Suppressor macrophage treated with lipopolysaccharide for 4 hours (primary cell): ENCODE measurements at places on chromosomes 7 and 10.

- DNase-seq: no peak
Observed at GRCh38 chr7:106035568-106035967, 72.5 kb downstream of the CDHR3 start.

DNA sequence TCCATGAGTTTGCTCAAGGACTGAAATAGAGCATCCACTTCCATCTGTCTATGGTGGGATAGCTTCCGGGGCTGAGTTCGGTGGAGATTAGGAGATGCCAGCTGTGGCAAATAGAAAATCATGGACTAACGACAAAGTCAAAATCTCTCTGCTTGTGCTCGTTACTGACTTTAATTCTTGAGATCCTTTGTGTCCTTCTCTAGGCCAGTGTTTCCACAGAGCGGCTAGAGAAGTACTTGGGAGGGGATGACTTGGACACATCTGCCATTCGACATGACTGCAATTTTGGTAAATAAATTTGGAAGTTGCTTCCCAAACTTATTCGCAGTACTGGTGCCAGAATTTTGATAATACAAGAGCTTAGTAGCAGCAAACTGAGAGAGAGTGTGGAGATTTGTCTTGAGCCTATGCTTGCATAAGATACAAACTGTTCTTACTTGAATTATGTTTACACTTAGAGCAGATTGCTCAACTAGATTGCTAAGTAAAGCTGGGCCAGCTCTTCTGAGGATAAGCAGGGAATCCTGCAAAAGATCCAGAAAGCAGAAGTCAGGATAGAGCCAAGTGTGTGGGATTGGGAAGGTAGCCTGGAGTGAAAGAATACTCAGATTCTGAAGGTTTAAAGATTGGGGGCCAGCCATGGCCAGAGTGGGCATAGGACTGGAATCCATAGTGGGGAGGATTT, 27.6 kb downstream of the ABCC2 start:
- DNase-seq: no peak

GRCh38 chr10:132882069-132882951, 60.1 kb downstream of the CFAP46 start:
- DNase-seq: no peak

DNA sequence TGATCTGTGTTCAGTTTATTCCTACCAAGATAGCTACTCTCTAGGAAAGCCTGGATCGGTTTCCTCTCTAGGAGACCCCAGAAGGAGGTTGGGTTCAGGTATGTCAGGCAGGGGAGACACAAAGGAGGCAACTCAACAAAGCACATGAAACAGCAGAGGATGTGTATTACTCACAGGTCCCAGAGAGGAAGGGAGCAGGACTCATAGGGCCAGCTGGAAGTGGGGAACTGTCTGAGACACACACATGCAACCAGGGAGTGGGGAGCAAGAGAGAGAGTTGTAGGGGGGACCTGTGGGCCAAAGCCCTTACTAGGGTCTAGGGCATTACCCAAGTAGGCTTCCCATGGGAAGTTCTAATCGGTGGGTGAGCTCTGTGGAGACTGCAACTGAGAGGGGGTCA, 10.2 kb upstream of the NRP1 start:
- no peak for DNase-seq

DNA sequence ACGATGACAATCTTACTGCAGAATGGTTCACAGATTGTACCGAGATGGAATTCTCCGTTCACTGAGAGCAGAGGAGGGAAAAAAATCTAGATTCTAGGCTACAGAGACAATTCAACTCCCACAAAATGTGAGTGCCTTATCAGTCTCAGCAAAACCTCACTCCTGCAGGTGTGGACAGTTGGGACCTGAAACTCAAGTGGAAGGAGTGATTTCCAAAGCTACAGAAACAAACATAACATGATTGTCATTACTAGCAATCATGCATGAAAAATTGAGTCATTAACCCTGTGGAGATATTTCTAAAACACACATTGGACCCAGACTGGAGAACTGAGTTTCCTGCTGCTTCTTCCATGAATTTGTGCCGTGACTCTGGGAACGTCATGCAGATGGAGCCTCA, 70.3 kb downstream of the CALML3 start:
- no peak for DNase-seq

- DNase-seq: no peak
Observed at GRCh38 chr10:108362961-108363360, 1198.5 kb upstream of the SORCS1 start.

DNA sequence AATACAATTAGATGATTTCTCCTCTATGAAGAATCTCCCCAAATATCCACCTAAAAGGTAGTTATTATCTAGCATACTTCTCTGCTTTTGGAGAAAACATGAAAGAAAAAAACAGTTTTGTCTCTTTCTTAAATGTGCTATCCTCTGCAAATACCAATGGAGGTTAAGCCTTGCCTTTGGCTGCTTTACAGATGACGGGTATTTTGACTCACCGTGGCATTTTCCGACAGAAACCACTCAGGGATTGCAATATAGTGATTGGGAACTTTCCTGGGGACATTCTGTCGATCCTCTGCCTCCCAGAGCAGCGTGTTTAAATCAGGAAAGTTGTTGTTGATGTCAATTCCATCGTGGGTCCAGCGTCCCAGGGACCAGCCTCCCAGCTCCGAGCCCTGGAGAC, 100.6 kb downstream of the GPR26 start:
- DNase-seq: no peak

DNA sequence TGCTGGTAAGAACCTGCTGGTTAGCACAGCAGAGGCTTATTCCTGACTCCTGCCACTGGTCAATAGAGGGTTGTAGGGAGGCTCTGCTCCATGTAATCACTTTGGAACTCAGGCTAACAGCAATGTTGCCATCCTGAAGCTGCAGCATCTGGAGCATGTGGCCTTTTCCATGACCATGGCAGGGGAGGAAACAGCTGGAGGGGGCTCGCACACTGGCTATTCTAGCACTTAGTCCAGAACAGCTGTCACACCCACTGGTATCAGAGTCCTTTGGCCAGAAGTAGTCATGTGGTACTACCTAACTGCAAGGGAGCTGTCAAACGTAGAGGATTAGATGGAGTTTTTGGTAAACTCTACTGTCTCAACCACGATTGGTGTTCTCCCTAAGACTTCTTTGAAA, 450.0 kb downstream of the RPS24 start:
- no peak for DNase-seq

- DNase-seq: no peak
Observed at GRCh38 chr10:123888751-123889150, 2.9 kb downstream of the CPXM2 start.

DNA sequence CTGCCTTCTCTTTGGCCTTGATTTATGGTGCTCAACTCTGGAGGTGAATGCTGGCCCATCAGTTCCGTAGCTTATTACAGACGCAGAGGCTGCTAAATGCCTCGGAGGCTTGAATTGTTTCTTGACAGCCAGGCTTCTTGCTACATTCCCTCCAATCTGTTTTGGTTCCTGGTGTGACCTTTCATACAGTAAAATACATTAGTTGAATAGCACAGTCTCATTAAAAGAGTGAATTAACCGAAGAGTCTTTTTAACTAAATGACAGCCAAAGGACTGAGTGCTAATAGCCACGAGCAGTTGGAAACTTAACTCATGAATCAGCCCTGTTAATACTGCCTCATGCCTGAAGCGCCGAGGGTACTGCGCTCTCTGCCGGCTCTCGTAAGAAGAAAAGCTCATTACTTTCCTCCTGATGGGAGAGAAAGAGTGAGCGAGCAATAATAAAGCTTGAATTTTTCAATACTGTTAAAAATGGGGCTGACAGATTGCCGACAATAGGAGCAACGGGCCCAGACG, 236.4 kb upstream of the GPR26 start:
- no peak for DNase-seq

- no peak for DNase-seq
Observed at GRCh38 chr10:128563387-128563786, 437.2 kb upstream of the MKI67 start.

- no peak for DNase-seq
Observed at GRCh38 chr10:82331716-82332115, 456.7 kb downstream of the NRG3 start.

- DNase-seq: no peak
Observed at GRCh38 chr10:120929166-120929565, 78.0 kb downstream of the WDR11 start.

DNA sequence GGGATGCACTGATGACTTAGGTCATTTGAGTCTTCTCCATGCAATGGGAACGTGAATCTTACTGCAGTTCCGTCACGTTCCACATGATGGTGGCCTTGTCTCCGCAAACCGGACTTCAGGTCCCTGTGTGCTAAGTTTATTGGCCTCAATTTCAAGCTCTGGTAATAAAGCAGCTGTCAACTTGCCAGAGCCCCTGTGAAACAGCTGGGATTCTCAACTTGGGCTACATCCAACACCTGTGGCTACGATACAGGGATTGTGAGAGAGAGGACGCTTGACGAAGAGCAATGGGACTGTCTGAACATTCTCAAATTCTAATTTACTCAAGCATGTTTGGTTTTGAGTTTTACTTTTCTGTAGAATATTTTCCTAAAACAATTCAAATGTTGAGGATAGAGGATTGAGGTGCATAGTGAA, 174.2 kb downstream of the PTN start:
- DNase-seq: no peak

DNA sequence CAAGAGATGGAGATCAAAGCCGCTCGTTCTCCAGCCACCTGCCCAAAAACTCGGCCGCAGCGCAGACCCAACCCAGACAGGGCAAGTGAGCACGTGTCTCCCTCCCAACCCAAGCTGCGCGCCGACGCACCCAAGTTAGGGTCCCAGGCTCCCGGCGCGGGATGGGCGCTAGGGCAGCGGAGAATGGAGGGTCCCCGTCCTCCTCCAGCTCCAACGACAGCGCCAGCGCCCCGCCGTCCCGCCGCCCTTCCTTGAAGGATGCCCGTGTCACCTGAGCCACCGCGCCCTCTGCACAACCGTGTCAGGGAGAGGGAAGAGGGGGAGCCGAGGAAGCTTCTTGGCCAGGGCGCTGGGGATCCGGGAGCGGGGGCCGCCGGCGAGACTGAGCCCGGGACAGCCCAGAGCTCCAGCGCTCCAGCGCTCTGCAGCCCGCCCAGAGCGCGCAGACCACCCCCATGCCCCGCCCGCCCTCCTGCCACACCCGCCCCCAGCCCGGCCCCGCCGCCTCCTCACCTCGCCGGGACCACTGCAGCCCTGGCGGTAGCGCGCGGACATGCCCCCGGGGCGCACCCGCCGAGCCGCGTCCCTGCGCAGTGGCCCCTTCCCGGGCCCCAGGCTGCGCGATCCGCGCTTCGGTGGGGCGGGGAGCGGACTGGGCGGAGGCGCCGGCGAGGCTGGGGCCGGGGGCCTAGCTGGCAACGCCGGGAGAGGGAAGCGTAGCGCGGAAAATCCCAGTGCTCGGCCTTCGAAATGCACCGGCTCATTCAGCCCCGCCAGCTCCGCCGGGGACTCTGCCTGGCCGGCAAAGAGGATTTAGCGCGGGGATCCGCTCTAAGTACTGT, at the start of gene SLC16A12:
Gene SLC16A12, minus strand, starts transcription at position 424 of the 842 bp plus-strand sequence. CDS start 73,016 bp downstream, outside the sequence.
- no peak for DNase-seq

- DNase-seq: no peak
Observed at GRCh38 chr10:95214369-95214768, 20.3 kb downstream of the ACSM6 start.

- DNase-seq: peak; percentile 82
Observed at GRCh38 chr7:16071246-16071857, 350.0 kb downstream of the CRPPA start.

DNA sequence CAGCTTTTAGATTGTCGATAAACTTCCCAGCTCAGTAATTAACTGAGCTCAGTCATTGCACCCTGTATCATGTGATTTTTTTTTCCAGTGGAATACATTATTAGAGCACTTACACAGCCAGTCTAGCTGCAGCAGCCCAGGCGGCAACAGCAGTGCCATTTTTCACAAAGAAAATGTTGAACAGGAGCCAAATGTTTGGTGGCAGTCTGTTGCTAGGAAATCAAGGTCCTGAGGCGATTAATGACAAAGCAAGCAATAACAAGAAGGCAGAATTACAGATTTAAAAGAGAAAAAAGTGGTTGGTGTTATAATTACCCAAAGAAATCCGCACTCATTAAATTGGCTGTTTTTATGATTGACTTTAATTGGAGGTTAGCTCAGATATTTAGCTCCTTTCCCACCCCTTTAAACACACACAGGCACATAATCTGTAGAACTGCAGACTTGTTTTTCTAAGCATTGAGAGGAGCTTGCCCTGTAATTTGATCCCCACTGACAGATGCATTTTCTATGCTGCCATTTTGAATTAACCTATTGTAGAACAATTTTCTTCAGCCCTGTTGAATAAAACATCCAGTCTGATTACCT, 267.4 kb downstream of the ADK start:
- no peak for DNase-seq

DNA sequence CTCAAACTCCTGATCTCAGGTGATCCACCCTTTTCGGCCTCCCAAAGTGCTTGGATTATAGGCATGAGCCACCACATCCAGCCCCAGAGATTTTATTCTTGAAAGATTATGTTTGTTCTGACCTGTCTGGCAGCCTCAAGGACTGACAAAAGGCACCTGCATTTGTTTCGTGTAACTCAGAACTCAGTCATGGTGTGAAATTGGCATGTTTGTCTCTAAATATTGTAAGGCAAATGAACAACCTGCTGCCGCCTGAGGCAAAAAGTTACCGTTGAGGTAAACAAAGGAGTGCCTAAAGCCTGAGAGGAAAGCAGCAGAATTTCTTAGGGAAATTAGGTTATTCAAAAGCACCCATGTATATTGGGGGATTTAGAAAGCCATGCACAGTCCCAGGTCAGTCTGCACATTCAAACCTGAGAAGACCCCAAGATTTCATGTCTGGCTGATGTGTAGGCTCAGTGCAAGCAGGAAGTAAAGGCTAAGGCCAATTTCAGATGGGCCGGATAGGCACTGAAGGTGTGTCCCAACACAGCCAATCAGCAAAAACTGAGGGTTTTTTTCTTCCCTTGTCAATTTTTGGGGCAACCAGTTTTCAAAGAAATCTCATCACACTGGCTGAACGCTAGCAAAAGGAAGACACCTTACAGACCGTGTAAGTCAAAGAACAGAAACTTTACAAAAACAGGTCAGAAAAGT, 33.3 kb upstream of the HHEX start:
- no peak for DNase-seq

DNA sequence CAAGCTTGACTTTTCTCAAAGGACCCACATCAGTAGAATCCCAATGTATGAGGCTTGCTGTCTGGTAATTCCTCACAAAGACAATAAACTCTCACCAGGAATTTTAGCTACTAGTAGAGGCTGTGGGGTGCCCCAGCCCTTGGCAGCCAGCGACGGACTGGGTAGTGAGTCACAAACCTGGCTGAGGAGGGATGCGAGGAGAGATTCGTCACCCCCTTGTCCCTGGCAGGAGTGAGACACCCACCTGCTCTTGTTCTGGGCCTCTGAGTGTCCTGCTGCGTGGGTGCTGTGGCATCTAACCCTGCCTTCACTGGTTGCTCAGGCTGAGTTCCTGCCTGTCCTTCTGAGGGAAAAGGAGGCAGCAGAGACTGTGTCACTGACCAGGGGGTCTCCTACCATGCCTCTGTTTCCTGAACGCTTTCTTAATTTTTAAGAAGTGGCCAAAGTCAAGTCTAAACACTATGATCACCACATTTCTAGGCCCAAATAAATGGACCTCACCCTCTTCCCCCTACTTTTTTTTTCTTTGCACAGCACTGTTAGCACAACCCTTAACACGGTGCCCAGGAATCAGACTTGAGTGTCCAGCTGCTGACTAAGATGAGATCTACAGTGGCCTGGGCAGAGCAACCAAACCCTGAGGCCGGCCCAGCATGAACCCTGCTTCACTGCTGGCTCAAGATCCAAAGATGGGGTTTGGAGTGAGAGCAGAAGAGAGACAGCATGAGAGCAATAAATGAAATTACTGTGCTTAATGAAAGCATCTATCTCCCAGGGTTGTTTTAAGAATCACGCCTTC, 146.4 kb downstream of the ANLN start:
- no peak for DNase-seq

- DNase-seq: no peak
Observed at GRCh38 chr7:23721456-23721855, 11.4 kb downstream of the STK31 start.

- DNase-seq: no peak
Observed at GRCh38 chr10:67775279-67775678, 62.7 kb downstream of the DNAJC12 start.
